T-cell (primary cell): ENCODE measurements at places on chromosomes 3 and 15. TPM values are rescaled to one million over a fixed set of nuclear protein-coding genes. Genes with fewer than 3 reads are reported as not detected.

WDR72 gene
- total RNA-seq, result not detected

IGF2BP2 gene
- total RNA-seq, result 1.3 TPM

LRRC3B gene
- not detected for total RNA-seq

C3orf22 gene
- not detected for total RNA-seq

IL5RA gene
- 0.43 TPM for total RNA-seq

U2SURP gene
- 122 TPM for total RNA-seq

CALML4 gene
- 5.4 TPM for total RNA-seq

FBXO40 gene
- not detected for total RNA-seq

NR1I2 gene
- 0.21 TPM for total RNA-seq

HHATL gene
- not detected for total RNA-seq

REC114 gene
- not detected for total RNA-seq

HIGD2B gene
- 0.33 TPM for total RNA-seq

LCTL gene
- not detected for total RNA-seq

ADIPOQ gene
- total RNA-seq, result not detected

POTEB gene
- total RNA-seq, result not detected

PAQR5 gene
- 0.03 TPM for total RNA-seq

CILP gene
- total RNA-seq, result 0.67 TPM

KY gene
- total RNA-seq, result not detected
